ENCODE measurements at places on chromosomes 11 and 22.

GRCh38 chr11:81331611-81332235, 1401.9 kb downstream of the FAM181B start:
- DNase-seq: no peak

DNA sequence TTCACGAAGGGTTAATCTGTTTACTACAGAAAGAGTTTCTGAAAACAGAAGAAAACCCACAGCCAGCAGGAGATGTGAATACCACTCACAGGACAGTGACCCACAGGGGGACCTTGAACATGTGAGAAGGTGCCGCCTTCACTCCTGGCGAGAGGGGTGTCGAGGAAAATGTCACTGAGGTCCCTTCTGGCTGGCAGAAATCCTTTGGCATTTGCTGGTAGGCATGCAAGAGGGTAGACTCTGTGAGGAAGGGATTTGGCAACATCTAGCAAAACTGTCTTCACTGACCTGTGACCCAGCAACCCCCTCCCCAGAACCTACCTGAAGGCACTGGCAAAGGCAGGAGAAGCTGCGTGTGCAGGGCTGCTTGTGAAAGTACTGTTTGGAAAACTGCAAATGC, 8.6 kb downstream of the KCNQ1 start:
- no peak for DNase-seq

DNA sequence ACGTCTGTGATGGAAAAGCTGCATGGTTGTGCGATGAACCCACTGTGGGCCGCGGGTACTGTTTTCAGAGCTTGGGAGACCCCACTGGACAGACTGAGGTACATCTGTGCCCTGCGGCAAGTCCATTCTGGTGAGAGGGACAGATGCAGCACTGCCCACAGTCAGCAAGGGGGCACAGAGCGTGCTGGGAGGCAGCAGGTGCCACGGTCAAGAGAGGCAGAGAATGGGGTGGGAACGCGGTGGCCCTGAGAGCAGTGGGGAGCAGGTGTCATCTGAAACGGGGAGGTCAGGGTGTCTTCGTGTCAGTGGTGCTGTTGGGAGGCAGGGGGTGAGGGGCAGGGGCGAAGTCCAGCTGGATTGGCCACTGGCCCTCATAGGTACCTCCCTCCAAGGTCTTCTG, 32.0 kb downstream of the TBC1D22A start:
- no peak for DNase-seq

DNA sequence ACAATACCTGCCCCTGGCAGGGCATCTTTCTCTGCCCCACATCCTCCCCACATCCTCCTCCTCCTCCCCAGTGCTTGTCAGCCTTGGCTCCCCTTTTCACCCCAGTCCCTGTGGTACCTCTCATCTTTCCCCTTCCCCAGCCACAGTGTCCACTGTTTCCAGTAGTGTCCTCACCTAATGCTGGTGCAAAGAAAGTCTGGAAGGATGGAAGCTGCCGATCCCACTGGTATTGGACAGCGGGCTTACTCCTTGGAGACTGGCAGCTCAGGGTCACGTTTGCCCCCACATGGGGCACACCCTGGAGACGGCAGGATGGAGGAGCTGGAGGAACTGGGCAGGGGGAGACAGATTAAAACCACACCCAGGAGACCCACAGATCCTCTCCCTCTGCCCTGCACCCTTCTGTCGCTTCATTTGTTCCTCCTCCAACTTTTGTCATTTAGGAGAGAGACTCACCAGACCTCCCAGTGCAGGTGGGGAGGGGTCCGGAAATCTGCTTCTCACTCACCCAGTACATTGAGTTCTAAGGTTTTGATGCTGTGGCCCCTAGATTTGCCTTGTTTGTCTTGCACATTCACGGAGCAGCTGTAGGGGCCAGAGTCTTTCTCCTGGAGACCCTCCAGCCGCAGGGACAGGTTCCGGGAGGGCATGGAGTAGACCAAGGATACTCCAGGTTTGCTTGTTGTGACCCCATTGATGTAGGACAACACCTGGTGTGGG, 4.1 kb upstream of the VSIG2 start:
- DNase-seq: no peak

DNA sequence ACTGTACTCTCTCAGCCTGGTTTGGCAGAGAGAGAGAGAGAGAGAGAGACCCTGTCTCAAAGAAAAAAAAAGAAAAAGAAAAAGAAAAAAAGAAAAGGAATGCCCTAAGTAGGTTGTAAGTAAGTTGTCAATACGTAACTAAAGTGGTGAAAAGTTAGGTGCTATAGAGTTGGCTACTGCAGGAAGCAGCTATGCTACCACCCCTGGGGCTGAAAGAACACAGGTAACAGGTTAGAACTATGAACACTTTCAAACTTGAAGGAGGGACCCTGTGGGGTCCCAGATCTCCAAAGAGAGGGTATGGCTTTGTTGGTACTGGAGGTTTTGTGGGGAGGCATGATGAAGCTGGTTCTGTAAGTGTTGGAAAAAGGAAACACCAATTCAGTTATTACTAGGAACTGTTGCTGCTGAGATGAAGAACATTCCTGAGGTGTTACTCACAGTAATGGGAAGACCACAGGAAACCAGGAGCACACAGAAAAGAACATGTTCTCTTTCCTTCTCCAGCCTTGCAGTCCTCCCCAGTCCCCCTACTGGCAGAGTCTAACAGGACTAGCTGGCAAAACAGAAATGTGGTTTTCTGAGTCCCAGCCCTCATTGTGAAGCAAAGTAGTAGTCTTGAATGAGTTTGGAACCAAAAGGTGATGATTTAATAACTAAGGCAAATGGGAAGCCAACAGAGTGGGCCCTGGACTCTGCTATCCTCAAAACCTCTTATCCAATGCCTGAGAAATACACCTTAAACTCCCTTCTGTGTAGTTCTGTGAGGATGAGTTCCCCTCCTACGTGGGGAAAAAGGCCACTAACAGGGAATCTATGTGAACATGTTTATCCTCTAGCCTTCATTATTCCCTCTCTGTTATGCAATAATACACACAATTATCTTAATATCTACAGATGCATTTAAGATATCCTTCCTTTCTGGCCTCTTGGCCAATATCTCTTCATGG, 427.0 kb upstream of the DDI1 start:
- DNase-seq: no peak

- no peak for DNase-seq
These were observed 10.0 kb downstream of the OR51L1 start for GRCh38 chr11:5004424-5005274.

GRCh38 chr11:30452114-30452513, 129.2 kb downstream of the ARL14EP start:
- no peak for DNase-seq

DNA sequence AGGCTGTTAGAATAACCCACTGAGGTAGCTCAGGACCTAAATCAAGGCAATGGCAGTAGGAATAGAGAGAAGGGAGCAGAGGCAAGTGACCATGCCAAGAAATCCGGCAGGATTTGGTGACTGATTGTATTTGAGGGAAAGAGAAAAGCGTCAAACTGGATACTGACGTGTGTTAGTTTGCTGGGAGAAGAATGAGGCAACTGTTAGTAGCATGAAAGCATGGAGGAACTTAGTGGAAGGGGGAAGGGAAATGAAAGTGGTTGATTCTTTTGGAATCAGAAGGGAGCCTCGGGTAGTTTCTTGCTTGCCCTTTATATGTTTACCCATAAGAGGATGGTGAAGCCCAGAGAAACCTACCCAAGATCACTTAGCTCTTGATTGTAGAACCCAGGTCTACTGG, 8.3 kb downstream of the PPFIBP2 start:
- DNase-seq: no peak

- no peak for DNase-seq
These were observed 6.6 kb downstream of the KLHL22 start for GRCh38 chr22:20488946-20489345.

- DNase-seq: no peak
These were observed 274.3 kb downstream of the DDX10 start for GRCh38 chr11:108939135-108939534.

- DNase-seq: no peak
These were observed 197.8 kb downstream of the MAML2 start for GRCh38 chr11:96145163-96145585.

Measured in stimulated activated CD4-positive, alpha-beta T cell treated with anti-CD3 and anti-CD28 coated beads, Interleukin-12 subunit alpha, Interleukin-12 subunit beta, amount 100 ng/mL, for 48 hours (primary cell).